CD4-positive, alpha-beta T cell (primary cell): ENCODE measurements at places on chromosomes 11 and 22.

DNA sequence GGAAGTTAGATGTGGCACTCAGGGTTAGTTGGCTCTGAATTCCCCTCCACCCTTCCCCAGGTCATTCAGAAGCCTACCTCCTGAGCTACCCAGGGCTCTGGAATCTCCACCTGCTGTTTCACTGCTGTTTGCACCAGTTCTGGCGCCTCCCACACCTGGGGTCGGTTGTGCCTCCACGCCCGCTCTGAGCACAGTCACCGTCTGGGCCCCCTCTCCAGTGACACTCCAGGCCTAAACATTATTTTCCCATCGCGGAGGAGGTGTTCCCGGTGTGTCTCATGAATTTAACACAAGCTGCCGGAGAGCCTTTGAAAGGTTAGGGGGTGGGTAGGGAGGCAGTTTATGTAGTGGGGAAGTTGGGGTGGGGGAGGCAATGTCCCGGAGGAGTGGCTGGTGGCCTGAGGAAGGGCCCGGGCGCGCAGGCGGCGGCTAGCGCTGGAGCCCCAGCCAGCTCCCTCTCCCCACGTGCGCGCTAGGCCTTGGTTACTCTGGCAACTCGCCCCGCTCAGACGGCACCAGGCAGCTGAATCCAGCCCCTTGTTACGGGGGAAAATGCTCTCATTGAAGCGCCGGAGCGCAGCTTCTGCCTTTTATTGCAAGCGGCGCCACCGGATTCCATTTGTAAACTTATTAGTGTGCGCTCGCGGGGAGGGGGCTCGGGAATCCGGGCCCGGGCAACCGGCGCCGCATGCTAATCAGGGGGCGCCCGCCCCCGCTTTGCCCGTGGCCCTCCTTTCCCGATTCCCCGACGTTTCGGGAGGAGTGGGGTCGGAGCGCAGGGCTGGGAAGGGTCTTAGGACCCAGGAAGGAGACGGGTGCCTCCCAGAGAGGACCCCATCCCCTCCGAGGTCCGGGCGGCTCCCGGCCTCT, 52.4 kb downstream of the GRIK4 start:
- DNase-seq, result no peak

DNA sequence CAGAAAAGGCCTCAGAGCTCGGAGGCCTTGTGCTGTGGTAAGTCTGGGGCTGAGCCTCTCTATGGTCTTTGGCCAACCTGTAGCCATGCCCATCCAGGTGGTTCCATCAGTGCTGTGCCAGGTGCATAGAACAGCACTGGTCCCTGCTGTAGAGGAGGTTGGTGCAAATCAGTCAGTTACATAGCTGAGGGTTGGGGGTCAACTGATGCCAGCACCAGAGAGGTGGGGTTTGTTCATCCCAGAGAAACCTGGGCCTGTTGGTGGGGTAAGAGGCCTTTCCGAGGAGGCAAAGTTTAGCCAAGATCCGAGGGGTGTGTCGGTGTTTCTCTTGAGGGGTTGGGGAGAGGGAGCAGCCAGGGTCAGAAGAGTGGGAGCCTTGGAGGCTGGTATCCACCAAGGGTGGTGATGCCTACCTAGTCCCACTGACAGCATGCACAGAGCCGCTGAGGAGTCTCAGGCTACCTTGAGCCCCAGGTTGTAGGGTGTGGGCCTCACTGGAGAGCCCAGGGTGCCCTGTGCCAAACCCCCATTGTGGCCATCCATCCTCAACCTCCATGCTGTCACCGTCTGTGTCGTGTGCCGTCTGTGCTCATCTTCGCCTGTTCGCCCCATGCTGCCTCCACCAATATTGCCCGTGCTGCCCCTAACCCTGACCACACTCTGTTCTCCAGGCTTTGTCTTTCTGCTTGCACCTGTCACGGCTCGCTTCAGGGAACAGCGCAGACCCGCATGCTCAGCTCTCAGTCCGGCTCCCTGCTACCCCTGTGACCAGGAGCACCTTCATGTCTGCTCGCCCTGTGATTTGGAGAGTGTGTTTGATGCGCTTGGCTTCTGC, 78.7 kb upstream of the SUSD2 start:
- no peak for DNase-seq

DNA sequence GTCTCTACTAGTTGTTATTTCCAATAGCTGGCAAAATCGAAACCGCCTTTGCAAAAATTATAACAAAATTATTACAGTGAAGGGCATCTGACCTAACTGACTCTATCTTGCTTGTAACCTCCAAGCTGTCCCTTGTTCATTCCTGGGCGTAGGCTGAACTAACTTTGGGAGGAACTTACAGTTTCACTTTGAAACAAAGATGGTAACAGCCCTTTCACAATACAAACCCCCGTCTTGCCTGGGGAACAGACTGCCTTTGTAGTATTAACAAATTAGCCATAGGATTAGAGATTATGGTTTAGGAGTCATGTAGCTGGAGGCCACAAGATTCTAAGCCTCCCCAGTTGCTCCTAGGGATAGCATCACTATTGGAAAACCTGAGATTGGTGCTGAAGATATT, 131.6 kb upstream of the HSD17B12 start:
- no peak for DNase-seq

DNA sequence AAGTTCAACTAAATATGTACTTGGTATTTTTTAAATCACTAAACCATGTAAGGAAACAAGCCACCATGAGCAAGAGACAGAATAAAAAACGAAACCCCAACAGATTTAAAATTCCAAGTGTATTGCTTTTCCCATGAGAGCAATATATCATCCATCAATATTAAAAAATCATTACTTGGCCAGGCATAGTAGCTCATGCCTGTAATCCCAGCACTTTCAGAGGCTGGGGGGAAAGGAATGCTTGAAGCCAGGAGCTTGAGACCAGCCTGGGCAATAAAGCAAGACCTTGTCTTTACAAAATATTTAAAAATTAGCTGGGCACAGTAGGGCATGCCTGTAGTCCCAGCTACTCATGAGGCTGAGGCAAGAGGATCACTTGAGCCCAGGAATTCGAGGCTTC, 190.8 kb downstream of the TTC28 start:
- DNase-seq, result no peak

- DNase-seq, result peak; percentile 22
Measured at GRCh38 chr22:20117633-20118299, 740 bp upstream of the TRMT2A start.

DNA sequence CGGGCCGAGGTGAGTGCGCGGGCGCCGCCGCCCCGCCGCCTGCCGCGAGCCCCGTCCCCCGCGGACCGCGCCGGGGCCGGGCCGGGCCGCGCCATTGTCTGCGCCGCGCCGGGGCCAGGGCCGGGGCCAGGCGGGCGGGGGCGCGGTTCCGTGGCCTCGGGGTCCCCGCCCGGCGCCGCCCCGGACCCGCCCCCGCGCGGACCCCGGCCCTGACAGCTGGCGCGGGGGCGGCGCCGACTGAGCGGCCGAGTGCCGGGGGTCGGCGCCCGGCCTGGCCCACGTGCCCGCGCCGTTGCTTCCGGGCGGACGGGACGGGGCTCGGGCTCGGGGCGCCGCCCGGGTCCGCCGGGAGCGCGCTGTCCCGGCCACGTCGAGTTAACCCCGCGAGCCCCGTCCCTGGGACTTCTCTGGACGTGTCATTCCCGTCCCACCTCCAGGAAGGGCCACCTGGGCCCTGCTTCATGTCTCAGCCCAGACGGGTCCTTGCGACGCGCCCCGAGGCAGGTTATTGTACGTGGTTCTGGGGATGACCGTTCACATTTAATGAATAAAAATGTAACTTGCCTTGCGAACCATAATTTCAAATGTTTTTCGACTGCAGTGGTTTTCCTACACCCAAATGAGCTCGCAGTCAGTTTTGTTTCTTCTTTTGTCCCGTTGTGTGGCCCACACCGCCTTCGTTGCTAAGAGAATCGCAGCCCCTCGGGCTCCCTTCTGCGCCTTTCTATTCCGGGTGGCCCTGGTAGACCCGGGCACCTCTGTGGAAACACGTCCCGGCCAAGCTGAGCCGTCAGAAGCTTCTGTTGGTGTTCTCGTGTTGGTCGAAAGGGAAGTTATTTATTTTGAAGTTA, 562 bp downstream of the ZBED4 start:
- peak; percentile 50 for DNase-seq

GRCh38 chr11:115469361-115469760, 34.9 kb downstream of the CADM1 start:
- DNase-seq, result no peak

- no peak for DNase-seq
Measured at GRCh38 chr11:57638005-57638781, 11.5 kb downstream of the YPEL4 start.

DNA sequence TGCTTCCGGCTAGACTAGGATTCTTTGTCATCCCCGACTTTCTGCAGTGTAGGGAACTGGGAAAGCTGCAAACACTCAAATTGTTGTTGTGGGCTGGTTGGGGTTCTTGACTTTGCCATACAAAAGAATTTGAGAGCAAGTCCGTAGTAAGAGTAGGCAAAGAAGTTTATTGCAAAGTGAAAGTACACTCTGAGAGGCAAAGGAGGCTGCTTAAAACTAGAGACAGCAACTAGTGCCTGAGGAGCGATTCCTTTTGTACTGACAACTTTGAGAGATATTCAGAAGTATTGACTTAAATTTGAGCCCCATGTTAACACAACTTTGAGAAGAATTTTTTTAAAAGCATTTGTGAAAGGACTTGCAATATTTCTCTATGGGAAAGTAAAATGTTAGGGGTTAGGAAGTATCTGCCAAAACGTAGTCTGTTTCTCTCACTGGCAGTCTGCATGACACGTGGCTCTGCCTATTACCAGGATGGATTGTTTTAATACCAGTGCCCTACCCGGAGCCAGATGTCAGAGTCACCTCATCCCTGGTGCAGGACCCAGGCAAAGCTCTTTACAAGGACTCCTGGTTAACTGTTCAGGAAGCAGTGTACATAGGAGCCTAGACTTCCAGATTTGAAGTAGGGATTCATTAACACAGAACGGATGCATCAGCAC, 85.0 kb upstream of the CLPB start:
- peak; percentile 22 for DNase-seq

DNA sequence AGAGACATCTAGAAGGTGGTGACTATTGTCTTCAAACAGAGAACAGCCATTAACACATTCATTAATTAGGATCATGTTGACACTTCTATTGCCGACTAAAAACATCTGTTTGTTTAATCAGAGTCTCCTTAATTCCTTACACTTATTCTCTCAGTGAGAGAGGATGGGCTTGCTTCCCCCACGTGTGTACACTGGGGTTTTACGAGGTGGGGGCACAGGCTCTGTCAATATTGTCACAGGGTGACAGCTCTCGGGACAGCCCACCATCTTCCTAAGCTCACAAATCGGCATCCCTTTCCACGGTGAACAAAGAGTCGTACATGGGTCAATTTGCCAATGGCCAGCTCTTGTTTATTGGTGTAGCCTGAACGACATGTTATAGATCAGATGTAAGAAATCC, 413.2 kb downstream of the MIAT start:
- no peak for DNase-seq

GRCh38 chr11:11848891-11849746, 7.3 kb downstream of the USP47 start:
- peak; percentile 78 for DNase-seq

DNA sequence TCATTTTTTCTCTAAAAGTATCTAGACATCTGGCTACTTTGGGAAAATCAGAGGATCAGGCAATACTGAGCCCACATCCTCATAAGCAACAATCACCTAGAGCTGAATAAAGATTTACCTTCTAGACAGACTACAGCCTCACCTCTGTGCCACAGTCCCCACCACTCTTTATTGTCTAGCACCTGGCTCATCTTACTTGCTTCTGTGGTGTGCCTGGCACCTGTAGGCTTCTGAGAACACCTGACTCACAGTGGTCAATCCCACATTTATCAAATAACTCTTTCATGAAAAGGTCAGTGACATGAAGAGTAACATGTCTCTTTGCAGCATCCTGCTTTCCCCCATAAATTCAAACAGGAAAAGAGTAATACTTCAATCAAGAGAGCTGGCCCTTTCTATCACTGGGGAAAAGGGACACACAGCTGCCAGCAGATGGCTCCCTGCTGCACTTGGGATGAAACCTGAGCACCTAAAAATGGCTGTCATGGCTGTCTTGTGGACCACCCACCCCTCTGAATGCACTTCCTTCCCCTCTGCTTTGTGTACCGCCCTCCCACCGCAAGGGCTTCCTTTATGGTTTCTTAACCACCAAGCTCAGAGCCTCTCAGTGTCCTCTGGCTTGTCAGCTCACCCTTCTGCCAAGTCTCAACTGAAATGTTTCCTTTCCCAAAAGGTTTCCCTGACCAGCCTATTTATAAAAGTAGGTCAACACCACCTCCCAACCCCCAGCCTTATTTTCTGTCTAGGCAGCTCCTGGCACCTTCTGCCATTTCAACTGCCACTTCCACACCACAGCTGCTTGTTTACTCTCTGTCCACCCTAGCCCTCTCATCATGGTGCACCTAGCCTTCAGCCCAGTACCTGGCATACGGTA, 9.3 kb downstream of the TFIP11 start:
- DNase-seq, result peak; percentile 29

DNA sequence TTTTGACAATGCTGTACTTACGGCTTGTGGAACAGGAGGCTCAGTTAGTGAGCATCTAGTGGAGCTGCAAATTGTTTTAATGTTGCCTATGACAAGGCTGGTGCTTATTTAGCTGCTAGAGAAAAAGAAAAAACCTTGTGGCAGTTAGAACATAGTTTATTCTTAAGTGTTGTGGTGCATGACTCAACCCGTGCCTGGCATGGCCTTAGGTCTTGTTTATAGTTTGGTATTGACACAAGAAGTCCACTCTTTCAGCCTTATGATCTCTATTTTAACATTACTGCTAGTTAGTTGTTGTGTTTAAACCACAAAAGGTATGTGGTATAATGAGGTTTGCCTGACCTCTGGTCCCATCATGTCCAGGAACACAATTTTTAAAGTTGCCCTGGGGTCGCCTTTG, 744.6 kb downstream of the FAM181B start:
- no peak for DNase-seq

GRCh38 chr11:26025676-26026075, 306.3 kb upstream of the ANO3 start:
- DNase-seq, result no peak

GRCh38 chr11:110968348-110969062, 256.3 kb upstream of the ARHGAP20 start:
- DNase-seq, result peak; percentile 8

- DNase-seq, result no peak
Measured at GRCh38 chr11:129435499-129436245, 60.0 kb downstream of the BARX2 start.

- DNase-seq, result no peak
Measured at GRCh38 chr11:133991101-133991500, 34.3 kb upstream of the IGSF9B start.

GRCh38 chr22:42673898-42674401, 24.8 kb upstream of the CYB5R3 start:
- DNase-seq, result no peak

- DNase-seq, result no peak
Measured at GRCh38 chr11:128506999-128507611, 80.3 kb downstream of the ETS1 start.

GRCh38 chr11:8709002-8709672, 26.5 kb downstream of the RPL27A start:
- DNase-seq, result no peak
